Activated CD4-positive, alpha-beta T cell treated with anti-CD3 and anti-CD28 coated beads, Interleukin-2, amount 10 ng/mL, durations not matched to agents 7 days and 5 days (primary cell): ENCODE measurements at places on chromosomes 11 and 22.

- DNase-seq, result no peak
These were observed 590 bp upstream of the IGF2 start for GRCh38 chr11:2139621-2140337.

DNA sequence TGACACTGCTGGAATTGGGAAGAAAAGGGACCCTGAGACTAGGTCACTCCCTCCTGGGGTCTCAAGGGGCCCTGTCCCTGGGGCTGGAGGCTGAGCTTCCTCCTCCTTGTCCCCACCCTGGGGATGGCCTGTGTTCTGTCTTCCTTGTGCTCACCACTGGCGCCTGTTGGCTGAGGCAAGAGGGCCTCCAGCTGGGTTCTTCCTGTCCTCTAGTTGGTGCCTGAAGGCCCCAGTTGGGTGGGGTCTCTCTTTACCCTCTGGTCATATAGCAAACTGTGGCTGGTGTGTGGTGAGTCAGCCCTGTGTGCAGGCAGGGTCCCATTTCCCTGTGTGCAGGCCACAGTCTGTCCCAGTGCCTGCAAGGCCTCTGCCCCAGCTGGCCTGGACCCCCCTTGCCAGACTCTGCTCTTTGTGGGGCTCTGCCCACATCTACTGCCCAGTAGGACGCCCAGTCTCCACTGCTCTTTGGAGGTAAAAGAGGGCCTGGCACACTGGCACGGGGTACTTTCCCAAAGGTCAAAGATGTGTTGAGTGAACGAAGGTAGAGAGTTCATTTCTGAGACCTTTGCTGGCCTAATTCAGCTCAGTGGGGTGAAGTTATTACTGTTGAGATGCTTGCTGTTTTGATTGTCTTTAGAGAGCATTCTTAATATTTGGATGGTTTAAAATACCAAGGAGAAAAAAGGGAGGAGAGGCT is 55.1 kb upstream of the CLDN5 start:
- DNase-seq, result no peak

DNA sequence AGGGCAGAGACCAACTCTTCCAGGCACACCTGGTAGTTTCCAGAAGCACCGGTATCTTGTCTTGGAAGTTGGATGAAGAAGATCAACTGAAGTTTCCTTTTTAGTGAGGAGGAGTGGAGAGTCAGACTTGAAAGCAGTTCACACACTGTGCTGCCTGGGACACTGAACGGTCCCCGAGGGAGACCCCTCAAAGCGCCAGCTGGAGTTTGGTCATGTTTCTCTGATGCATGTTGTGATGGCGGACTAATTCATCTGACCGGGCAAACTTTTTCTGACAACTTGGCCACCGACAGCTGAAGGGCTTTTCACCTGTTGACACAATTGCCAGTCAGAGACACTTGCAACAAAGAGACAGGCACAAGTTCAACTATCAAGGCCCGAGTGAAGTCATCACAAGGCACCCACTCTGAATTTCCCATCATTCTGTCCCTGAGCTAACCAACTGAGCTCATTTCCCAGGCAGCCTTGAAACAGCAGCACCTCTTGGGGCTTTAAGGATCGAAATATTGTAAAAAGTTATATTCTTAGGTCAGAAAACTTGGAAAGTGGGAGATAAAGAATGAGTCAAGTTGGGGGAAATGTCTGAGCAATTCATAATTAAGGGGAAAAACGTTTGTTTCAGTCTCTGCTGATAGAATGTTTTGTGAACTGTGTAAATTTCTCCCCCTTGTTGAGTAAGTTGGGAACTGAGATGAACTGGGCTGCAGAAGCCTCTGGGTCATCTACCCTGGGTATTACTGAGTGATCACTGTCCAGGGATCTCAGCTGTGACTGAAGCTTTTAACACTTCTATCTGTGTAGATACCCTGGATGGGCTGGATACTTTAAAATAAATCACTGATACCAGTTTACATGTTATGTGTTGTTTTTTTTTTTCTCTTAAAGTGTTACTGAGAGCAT is 46.2 kb downstream of the WT1 start:
- no peak for DNase-seq

DNA sequence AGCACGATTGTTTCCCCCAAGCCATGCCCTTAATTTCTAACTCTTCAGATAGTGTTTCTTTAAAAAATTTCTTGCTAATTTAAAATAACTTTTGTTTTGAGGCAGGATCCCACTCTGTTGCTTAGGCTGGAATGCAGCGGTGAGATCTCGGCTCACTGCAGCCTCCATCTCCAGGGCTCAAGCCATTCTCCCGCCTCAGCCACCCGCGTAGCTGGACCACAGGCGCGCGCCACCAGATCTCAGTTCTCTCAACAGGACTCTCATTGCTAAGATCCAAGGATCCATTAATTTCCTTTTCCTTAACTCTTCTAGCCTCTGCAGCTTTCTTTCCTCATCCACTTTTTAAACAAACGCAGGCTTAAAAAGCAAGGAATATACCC is 327 bp upstream of the MED17 start:
- no peak for DNase-seq

DNA sequence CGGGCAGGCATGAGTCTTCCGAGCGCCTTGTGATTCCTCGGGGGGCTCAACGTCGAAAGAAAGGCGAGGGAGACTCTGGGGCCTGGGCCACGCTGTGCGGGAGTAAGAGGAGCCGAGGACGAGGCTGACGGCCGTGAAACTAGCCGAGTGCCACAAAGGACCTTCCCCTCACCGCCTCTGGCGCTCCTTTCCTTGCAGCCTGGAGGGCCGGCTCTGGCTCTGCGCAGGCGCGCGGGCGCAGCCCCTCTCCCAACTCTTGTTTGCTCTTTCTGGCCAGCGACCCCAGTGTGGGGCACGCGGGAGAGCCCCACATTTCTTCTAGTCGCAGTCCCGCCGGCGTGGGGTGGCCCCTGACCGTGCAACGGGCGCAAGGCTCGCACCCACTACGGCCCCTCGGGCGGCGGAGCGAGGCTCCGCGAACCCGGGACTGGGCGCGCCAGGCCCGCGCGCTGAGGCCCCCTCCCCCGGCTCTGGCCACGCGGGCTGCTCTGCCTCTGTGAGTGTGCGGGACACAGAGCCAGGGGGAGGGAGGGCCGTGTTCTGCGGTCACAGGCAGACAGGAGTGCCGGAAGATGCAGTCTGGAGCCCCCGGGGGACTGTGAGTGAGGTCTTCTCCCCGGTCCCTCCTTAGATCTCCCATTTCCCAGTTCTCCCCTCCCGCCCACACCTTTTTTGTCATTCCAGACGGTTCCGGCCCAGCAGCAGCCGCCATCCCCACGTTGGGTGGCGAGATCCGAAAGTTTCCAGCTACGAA is 1.0 kb upstream of the TOB2 start:
- DNase-seq, result peak; percentile 61

DNA sequence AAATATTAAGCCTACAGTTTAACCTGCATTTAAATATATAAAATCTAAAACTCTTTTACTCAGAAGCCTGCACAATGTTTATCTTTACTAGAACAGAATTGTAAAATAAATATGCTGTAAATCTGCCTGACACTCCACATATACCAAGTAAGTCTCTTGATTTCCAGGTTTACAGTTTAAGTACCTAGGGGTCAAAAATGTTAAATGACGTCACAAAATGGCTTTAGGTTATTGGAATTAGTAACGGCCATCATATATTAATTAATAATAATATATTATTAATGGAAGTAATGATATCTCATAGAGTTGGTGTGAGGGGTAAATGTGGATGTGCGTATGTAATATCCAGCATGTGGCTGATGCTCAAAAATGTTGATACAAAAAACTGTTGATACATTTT is 114.8 kb upstream of the ANO5 start:
- no peak for DNase-seq

DNA sequence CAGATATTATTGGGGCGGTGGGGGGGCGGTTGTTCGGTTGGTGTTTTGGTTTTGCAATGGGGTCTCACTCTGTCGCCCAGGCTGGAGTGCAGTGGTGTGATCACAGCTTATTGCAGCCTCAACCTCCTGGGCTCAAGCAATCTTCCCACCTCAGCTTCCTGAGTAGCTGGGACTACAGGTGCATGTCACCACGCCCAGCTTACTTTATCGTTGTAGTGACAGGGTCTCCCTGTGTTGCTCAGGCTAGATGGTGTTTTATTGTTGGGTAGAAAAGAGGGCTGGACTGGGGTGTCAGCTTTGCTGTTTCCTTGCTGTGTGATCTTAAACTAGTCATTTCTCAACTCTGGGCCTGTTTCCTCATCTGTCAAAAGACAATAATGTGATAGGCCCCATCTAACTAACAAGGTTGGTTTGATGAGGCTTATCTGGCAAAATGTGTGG is 17.5 kb upstream of the MYH9 start:
- peak; percentile 57 for DNase-seq

DNA sequence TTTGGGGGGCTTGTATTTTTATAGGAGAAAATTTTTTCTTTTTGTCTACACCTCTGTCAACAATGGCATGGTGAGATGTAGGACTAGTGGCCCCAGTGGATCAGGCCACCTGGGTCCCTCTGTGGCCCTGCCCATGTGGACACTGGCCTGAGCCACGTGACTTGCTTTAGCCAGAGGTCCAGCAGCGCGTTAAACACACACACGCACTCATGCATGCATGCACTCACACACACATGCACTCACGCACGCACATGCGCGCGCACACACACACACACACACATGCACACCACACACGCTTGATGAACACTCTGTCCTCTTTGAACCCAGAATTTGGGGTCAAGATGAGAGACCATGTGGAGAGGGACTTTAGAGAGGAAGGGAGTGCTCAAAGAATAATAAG is 59.4 kb upstream of the NUP50 start:
- DNase-seq, result no peak

DNA sequence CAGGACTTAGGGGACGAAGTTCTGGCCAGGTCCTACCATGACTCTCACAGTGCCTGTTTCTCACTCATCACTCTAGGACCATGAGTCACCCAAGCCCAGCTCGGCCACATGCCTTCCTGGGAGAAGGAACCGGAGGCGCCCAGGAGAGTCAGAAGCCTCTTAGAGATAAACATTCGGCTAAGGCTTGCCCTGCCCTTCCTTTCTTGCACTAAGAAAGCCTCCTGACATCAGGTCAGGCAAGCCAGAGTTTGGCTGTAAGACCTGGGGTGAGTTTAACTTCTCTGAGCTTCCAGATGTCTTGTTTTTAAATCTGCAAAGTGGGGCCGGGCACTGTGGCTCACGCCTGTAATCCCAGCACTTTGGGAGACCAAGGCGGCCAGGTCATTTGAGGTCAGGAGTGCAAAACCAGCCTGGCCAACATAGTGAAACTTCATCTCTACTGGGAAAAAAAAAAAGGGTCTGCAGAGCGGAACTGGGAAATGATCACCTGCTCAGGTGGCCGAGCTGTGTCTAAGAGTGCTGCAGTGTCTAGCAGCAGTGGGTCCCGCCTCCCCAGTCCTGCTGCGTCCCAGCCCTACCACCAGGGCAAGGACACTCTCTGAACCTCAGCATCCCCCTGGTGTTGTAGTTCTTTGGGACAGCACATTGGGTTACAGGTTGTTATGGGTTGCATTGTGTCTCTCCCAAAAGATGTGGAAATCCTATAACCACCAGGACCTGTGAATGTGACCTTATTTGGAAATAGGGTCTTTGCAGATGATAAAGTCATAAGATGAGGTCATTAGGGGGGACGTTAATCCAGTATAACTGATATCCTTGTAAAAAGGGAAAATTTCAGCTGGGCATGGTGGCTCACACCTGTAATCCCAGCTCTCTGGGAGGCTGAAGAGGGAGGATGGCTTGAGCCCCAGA is 1.8 kb upstream of the CARS1 start:
- no peak for DNase-seq

GRCh38 chr11:33214767-33215166 is 42.4 kb upstream of the HIPK3 start:
- no peak for DNase-seq

GRCh38 chr11:69745201-69745600 is 29.9 kb downstream of the FGF4 start:
- DNase-seq, result no peak

DNA sequence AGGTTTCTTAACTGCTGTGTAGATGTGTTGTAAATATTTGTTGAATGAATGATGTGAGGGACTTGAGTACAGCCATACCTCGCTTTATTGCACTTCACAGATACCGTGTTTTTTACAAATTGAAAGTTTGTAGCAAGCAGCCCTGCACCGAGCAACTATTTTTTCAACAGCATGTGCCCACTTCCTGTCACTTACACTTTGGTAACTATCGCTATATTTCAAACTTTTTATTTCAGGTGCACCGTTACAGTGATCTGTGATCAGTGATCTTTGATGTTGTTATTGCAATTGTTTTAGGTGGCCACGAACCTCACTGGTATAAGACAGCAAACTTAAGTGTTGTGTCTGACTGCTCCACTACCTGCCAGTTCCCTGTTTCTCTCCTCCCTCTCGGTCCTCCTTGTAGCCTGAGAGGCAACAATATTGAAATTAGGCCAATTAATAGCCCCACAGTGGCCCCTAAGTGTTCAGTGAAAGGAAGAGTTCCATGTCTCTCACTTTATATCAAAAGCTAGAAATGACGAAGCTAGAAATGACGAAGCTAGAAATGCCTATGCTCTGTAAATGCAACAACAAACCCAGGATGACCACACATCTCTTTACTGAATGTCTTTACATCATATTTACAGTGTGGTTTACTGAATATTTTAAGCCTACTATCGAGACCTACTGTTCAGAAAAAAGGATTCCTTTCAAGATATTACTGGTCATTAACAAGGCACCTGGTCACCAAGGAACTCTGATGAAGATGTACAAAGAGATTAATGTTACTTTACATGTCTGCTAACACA is 1.0 kb downstream of the SFI1 start:
- peak; percentile 36 for DNase-seq

DNA sequence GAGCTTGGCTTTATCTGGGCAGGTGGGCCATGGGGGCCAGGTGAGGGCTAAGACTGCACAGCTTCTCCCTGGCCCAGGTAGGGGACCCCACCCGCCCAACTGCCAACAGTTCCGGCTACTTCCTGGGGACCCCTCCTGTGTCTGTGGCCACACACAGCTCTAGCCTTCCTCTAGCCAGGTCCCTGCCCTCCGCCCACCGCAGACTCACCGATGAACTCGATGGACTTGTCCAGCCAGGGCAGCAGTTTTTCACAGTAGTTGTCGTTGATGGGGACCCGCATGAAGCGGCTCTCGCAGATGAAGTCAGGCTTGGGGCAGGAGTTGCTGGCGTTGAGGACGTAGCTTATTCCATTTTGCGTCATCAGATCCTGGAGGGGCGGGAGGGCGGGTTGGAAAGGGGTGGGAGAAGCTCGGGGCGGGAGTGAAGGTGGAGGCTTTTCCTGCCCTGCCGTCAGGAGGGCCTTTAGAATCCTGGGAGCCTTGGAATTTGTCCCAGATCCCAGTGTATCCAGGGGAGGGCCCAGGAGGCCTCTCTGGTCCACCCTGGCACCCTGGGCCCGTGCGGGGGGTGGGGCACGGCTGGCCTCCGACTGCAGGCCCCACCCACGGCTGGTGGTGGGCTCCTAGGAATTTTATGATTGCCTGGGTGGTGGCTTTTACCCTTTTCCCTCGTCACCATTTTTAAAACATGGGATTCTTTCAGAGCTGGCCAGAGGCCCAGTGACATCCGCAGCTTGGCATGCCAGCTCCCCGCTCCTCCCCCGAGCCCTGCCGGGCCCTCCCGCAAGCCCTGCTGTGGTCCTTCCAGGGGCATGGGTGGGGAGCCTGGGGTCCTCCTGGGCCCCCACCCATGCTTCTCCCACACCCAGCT is 13.9 kb downstream of the DUSP8 start:
- DNase-seq, result no peak
